CD4-positive, alpha-beta T cell (primary cell): ENCODE measurements at places on chromosomes 4 and X.

DNA sequence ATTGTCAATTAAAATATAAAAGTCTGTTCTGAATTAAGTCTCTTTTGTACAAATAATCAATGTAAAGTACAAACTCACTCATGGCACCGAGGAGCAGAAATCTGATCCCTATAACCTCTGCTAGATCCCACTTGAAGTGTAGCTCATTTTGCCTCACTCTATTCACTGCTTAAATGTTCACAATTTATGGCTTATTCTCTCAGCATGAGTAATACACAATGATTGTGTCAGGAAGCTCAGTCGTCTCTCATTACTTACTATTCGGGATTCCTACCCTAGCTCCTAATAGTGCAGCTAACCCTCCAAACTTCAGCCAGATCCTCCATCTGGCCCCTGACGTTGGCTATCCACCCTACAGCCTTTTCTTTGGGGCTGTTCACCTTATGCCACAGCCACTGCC lies 4.7 kb upstream of the AMMECR1 start:
- DNase-seq, result no peak

- DNase-seq, result no peak
These were observed 530.5 kb downstream of the FAM133A start for GRCh38 chrX:94204524-94204923.

- DNase-seq, result no peak
These were observed 40.6 kb upstream of the MXD4 start for GRCh38 chr4:2302387-2303119.

GRCh38 chr4:57550198-57550597 lies 440.0 kb upstream of the IGFBP7 start:
- no peak for DNase-seq

DNA sequence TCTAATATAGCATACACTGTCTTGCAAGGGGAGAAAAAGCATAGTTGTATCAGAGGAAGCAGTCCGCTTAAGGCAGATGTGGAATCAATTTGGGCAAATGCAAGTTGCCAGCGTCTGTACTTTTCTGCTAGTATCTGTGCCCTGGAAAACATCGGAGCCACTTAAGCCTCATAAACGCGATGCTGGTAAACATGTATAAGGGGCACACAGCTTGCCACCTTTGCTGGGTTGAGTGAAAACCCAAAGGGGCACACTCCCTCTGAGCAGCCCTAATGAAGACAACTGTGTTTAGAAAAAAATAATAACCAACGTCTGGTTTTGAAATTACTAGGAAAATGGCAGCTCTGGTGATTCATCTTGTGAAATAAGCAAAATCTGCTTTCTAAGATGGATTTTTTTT lies 24.3 kb downstream of the SMIM20 start:
- DNase-seq, result no peak

DNA sequence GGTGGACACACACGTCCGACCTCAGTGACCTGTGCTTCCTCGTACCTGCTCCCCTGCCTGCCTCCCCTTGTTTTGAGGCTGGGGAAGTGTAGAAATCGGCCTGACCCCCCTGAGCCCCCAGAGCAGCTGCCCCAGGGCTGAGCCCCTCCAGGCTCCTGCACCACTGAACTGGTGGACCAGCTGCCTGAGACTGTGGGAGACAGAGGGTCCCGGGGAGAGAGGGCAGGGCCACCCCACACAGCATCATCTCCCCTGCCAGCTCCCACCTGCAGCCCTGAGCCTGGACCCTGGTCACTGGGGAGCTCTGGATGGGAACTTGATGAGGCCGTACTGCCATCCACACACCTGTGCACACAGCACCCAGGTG lies 15.0 kb upstream of the NAT8L start:
- no peak for DNase-seq

- DNase-seq, result no peak
These were observed 453 bp upstream of the PBDC1 start for GRCh38 chrX:76172325-76172893.

DNA sequence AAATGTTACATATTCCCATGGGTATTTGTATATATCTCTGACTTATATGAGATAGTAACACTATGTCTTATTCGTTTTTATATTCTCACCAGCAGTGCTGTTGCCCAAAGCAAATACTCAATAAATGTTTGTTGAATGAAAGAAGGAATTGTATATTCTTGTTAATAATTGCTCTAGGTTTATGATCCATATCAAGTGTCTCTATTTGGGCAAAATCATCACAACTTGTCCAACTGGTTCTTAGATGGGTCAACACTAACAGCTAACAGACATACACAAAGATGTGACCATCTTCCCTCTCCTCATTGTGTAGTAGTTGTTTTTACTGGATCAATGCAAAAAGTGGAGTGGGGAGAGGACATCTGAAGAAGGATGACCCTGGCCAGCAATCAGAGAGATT lies 6.6 kb upstream of the APLN start:
- DNase-seq, result no peak

DNA sequence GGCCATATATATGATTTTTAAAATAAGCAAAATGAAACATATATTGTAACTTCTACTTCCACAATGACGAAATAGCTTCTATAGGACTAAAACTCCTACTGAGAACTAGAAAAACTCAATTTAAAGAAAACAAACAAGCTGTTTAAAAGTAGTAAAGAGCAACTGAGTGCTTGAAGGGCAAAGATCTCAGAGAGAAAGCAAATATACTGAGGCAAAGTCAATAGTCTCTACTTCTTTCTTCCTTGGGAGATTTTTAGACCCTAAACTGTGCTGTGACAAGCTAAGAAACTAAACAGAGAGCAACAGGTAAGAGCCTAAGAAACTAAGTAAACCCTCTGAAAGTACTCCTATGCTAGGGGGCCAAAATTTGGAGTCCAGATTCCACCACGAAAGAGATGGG lies 8.6 kb downstream of the RCHY1 start:
- DNase-seq, result no peak

DNA sequence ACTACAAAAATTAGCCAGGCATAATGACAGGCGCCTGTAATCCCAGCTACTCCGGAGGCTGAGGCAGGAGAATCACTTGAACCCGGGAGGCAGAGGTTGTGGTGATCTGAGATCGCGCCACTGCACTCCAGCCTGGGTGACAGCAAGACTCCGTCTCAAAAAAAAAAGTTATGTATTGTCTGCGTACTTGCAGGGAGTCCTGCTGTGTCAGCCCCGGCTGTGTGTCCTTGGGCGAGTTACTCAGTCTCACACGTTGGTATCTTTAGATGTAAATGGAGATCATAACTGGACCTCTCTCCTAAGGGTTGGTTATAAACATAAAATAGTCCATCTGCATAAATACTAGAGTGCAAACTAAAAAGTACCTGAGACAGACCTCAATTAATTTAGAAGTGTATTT lies 22.7 kb upstream of the TBC1D14 start:
- no peak for DNase-seq

- no peak for DNase-seq
These were observed 4.4 kb downstream of the GPC3 start for GRCh38 chrX:133980832-133981588.

DNA sequence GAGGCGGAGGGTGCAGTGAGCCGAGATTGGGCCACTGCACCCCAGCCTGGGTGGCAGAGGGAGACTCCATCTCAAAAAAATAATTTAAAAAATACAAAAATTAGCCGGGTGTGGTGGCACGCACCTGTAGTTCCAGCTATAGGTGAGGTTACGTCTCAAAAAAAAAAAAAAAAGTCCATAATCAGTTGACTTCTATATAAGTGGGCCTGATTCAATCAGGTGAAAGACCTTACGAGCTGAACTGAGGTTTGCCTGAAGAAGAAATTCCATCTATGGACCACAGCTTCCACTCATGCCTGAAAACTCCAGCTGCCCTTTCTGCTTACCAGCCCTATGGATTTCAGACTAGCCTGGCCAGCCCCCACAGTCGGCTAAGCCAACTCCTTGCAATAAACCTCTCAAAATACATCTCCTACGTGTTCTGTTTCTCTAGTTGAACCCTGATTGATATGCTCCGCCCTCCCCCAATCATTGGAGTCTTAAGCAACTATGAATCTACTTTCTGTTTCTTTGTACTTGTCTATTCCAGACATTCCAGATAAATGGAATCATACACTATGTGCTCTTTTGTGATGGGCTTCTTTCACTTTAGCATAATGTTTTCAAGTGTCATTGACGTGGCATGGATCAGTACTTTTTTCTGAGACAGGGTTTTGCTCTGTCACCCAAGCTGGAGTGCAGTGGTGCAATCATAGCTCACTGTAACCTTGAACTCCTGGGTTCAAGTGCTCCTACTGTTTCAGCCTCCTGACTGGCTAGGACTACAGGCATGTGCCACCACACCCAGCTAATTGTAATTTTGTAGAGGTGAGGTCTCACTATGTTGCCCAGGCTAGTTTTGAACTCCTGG lies 36.6 kb downstream of the SAT1 start:
- DNase-seq, result no peak

DNA sequence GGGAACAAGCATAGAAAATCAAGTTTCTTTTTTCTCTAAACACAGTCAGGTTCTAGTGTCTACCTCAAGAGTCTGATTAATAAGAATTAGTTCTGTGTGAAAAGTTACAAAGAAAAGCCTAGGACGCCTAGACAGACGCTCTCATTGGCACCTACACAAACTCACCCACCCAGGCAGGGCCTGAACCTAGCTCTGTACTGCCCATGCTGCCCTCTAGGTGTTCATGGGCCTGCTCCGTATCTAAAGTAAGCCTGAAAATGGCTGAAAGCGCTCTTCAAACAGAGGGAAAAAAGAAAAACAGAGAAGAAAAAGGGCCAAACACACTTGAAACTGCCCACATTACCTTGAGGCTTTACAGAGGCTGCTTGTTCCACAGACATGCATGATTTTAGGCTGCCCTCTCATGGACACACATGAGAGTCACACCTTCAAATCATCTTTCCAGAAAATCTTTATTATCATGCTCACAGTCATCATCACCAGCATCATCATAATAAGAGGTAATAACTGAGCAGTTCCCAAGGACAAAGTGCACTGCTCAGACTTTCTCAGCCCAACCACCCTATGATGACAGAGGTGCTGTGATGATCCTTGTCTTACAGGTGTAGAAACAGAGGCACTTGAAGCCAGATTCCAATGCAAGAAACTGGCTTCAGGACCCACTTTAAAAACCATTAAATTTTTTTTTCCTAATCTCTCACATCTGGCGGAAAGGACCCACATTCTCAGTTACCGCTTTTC lies 49.6 kb downstream of the MAP7D2 start:
- peak; percentile 3 for DNase-seq

DNA sequence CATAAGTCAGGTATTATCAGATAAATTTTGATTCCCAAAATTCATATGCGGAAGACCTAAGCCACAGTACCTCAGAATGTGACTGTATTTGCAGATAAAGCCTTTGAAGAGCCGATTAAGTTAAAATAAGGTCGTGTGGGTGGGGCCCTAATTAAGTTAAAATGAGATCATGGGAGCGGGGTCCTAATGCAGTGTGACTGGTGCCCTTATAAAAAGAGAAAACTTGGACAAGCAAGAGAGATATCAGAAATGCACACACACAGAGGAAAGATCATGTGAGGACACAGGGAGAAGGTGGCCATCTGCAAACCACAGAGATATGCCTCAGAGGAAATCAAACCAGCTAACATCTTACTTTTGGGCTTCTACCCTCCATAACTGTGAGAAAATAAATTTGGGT lies 236.1 kb downstream of the FBXO8 start:
- no peak for DNase-seq

- DNase-seq, result no peak
These were observed 111.3 kb downstream of the PCDH18 start for GRCh38 chr4:137420901-137421396.

GRCh38 chr4:2353222-2354107 lies 65.0 kb downstream of the ZFYVE28 start:
- DNase-seq, result no peak

DNA sequence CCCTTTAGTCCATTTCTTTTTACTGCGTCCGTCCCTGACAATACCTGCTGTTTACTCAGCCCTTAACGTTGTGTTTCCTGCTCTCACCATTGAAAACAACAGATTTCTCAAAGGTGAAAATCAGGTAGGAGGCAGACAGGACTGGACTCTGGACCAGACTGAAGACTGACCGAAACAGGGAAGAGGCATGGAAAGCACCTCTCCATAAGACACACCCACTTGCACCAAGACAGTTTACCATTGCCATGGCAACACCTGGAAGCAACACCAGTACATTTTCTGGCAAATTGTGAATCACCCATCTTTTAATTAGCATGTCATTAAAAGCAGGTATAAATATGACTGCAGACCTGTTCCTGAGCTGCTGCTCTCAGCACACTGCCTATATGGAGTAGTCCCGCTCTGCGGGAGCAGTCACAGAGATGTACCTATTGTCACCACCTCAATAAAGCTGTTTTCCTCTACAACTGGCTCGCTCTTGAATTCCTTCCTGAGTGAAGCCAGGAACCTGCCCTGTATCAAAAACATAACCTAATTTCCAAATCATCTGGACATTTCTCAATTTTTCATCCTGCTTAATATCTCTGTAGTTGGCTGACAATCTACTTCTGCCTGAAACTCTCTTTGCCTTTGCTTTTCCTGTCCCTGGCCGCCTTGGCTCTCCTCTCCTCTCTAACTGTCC lies 117.0 kb downstream of the RNF150 start:
- no peak for DNase-seq

DNA sequence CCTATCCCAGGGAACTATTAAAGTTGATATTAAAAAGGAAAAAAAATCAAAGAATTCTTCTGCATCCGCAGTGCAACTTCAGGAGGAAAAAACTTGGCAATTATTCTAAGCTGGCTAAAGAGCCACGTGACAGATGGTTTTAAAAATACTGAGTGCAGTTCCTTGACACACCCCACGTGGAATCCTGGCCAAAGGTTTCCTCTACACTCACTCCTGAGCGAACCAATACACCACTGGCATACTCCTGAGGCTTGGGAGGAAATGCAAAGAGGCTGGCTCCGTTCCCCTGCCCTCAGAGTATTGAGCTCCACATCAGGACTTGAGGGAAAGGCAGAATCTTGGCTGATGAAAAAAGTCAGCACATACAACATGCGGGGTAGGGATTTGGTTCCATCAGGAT lies 133.8 kb upstream of the ATP6AP2 start:
- no peak for DNase-seq

- DNase-seq, result no peak
These were observed 48.8 kb downstream of the AFAP1 start for GRCh38 chr4:7890635-7891393.

- DNase-seq, result no peak
These were observed 64.2 kb downstream of the TET2 start for GRCh38 chr4:105210916-105211315.

DNA sequence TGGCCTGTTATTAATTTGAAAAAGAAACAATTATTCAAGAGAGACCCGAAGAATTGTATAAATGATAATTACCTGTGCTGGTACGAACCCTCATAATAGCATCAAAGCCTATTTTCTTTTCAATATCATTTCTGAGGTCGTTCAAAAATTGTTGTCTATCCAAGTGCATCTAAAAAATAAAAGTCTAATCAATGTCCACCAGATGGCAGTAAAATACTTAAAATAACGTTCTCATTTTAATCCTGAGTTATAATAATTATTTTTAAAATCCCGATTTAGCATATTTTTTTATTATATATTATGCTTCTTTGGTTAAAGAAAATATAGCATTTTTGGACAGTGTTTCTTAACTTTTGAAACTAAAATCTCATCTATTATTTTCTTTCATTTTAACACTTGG lies 55.7 kb downstream of the METTL14 start:
- no peak for DNase-seq

- no peak for DNase-seq
These were observed 328.5 kb downstream of the EVC2 start for GRCh38 chr4:5379895-5380294.

GRCh38 chr4:54908763-54909162 lies 216.6 kb downstream of the KDR start:
- DNase-seq, result no peak
